ENCODE measurements at places on chromosomes 6 and 20. TPM values are rescaled to one million over a fixed set of nuclear protein-coding genes. Genes with fewer than 3 reads are reported as not detected.

DNA sequence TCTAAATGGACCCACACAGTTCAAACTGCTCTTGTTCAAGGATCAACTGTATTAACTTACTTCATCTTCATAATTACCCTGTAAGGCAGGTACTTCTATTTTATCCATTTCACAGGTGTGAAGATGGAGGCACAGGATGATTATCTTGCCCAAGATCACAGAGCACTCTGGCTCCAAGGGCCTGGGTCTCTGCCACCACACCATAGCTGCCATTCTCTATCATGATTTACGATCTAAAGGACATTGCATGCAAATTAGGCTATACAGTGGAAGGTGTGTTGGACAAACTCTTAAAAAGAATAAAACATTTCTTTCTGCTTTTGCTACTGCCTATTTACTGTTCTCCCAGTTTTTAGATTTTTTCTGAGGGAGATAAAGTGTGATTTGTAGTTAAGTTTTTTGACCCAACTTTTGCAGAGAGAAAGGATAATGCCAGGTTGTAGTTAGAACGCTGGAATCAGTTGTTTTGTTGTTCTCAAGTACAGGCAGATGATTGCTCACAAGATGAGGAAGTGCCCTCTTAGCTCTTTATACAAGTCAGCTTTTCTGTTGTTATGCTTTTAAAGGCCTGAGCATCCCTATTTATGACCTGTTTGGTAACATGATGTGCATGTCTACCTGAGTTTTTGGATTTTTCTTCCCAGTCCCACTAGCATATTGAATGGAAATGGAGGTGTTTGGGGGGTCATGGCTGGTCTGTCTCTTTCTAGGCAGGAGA, 247.9 kb downstream of the ZFAND3 start:
- no peak for DNase-seq

DNA sequence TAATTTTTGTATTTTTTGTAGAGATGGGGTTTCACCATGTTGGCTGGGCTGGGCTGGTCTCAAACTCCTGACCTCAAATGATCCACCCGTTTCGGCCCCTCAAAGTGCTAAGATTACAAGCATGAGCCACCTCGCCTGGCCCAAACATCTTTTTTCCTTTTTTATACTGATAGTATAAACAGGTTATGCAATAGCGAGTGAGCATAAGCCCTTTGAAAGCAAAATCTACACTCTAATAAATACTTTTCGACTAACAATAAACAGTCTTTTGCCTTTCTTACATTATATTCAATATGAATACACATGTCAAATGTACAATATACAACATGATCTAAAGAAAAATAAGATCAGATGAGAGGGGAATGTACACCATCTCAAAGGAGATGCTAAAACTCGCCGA, 38.7 kb downstream of the KIF13A start:
- DNase-seq, result no peak

DNA sequence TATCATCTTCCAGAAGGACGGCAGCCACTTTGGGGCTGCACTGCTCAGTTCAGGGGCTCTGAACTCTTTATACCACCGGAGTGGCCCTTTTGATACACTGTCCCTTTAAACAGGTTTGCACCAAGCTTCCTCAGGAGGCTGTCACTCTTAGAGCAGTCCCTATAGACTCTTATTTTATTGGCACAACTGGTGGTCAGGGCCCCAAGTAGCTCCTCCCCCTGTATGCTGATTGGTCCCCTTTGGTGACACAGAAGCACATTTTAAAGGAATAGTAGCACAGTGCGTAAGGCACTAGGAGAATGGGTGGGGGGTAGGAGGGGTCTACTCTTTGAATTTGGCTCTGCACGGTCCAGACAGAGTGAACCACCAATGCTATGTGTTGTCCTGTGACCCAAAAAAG, 122.6 kb upstream of the MLN start:
- DNase-seq, result no peak

DNA sequence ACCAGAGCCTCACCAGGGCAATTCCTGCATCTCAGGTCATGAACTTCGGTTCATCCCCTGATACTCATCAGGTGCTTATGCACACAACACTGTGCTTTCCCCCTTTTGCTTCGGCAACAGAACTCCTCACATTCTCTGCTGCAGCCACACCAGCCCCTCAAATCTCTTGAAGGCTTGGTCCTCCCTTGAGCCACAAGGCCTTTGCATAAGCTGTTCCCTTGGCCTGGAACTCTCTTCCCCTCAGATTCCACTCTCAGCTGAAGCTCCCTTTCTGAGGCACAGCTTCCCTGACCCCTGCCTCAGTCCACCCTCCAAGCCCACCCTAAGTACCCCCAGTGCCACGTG, 76.4 kb downstream of the NOL4L start:
- no peak for DNase-seq

DNA sequence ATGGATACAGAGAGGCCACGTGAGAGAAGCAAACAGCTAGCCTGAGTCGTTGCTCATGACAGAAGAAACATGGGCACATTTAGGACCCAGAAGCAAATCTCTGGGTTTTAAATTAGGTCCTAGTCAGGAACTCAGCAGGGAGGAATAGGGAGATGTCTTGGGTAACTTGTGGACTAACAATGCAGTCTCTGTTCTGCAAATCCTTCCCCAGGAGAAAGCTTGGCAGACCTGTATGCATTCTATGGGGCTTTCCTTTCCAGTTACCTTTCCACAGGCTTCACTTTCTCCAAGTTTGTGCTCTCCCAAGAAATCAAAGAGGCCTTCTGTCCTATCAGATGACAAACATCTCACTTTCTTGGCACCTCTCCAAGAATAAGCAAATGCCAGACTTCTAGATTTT, 47.2 kb upstream of the PLCB4 start:
- DNase-seq, result no peak

DNA sequence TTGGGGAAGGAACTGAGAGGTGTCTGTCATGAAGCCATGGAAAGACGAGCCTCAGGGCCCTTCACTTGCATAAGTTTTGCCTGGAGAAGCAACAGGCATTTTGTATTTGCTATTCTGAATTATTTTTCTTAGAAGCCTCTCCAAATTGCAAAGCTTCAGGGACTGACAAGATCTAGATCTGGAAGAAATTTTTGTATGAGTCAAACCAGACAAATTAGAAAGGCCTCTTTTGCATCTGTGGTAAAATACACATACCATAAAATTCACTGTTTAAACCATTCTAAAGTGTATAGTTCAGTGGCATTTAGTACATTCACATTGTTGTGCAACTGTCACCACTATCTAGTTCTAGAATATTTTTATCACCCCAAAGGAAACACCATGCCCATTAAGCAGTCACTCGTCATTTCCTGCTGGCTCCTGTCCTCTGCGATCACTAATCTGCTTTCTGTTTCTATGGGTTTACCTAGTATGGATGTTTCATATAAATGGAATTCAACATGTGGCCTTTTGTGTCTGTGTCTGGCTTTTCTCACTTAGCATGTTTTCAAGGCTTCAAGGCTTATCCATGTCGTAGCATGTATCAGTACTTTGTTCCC, 269.1 kb downstream of the PHF3 start:
- DNase-seq, result no peak

GRCh38 chr6:34656378-34657036, 40.1 kb downstream of the ILRUN start:
- peak; percentile 60 for DNase-seq

GRCh38 chr6:106745197-106745770, 115.9 kb downstream of the QRSL1 start:
- no peak for DNase-seq

GRCh38 chr20:32332614-32333013, 25.5 kb upstream of the ASXL1 start:
- DNase-seq, result peak; percentile 16

GRCh38 chr6:69881322-69882151, 15.2 kb downstream of the COL19A1 start:
- no peak for DNase-seq

- no peak for DNase-seq
Measured at GRCh38 chr6:90088009-90088408, 193.7 kb downstream of the GJA10 start.

DNA sequence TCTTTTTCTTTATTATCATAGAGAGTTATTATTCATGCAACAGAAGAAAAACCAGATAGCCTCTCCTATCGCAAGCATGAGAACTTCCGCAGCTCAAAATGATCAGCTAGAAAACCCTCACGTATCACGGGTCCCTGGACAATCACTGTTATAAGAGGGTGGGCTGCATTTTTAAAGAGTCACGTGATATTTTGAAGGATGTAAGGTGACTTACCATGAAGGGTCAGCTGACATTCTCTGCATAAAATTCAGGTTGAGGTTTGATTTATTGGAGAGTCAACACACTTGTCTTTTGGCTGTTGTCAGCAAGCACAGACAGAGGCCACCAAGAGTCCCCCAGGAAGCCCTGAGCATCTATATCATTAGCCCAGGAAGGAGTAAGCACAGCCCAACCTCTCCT, 39.5 kb downstream of the ID4 start:
- no peak for DNase-seq

GRCh38 chr6:2183246-2183645, 62.2 kb downstream of the GMDS start:
- DNase-seq, result no peak

- DNase-seq, result no peak
Measured at GRCh38 chr6:149001422-149001821, 254.6 kb downstream of the UST start.

DNA sequence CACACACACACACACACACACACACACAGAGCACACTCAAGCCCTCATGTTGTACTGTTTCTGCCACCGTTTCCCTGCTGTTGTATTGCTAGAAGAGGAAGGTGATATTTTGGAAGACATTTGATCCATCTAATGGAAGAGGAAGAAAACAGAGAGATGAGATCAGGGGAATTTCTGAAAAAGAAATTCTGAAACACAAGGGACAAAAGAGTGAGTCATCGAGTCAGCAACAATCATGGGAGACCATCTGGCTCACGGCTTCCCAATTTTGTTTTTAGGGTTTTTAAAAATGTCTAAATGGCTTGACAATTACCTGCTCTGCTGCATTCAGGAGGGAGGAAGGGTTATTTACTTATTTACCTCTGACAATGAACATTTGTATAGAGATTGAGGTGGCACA, 22.0 kb downstream of the SOX4 start:
- DNase-seq, result no peak

- DNase-seq, result no peak
Measured at GRCh38 chr20:56755201-56755600, 126.1 kb downstream of the TFAP2C start.

DNA sequence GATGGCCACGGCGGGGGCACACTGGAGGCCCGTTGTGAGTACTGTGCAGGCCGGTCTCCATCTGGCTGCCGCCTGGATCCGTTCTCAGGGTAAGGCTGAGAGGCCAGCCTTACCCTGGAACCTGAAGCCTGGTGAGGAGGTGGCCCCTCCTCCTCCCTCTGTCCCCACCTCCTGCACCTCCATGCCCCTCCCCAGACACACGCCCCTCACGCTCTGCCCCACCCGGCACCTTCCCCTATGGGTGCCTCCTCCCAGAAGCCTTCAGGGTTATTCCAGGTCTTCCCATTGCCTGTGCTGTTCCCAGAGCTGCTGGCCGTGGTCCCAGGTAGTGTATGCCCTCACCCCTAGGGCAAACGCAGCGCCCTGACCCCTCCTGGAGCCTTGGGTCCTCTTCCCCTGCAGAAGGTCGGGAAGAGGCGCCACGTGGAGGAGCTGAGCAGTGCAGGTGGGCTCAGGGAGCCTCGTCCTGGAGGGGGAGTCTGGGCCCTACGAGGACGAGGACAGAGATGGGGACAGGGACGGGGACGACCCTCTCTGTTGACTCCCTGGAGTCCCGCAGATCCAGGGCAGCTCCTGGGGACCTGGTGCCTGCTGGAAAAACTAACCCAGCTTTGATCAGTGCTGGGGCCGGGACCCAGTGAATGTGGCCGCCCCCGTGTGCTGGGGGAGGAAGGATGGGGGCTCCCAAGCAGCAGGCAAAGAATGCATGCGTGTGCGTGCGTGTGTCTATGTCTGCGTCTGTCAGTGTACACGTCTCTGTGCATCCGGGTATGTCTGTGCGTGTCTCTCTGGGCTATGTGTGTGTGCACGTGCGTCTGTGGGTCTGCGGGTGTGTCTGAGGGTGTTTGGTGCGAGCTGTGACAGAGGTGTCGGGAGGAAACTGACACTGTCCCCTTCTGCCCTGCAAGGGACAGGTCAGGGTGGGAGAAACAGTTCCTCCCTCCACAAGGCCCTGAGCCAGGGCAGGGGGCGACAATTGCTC, 8.2 kb upstream of the HRH3 start:
- DNase-seq, result no peak

DNA sequence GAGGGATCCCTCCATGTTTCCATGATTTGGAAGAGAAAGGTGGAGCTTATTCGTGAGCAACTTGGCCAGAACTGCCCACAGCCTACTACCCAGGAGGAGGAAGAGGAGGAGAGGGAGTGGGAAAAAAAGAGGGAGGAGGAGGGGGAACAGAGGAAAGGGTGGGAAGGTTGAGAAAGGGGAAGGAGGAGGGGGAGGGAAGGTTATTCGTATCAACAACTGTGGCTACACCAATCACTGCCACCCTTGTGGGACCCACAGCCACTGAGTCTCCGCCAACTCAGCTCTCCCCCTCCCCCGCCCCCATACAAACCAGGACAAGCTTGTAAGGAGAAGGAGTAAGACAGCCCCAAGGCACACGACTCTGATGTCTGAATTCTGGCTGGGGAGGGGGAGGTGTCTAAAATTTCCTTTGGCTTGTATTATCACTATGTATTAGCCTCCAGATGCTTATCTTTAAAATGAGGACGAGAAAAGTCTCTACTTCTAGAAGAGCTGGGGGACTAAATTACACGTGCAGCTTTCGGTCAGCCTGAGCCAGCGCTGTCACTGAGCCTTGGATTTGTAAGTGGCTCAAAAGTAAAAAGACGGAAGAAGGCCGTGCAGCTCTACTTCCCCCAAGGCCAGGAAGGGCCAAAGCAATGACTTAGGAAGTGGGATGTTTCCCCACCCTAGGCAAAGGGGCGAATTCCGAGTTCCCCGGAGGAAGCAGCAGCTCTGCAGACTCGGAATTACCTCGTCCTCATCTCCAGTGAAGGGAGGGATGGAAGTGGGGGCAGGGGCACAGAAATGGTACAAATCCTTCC, 1.0 kb downstream of the FKBP1A start:
- no peak for DNase-seq

- DNase-seq, result no peak
Measured at GRCh38 chr6:134230087-134230700, 87.7 kb downstream of the SGK1 start.

DNA sequence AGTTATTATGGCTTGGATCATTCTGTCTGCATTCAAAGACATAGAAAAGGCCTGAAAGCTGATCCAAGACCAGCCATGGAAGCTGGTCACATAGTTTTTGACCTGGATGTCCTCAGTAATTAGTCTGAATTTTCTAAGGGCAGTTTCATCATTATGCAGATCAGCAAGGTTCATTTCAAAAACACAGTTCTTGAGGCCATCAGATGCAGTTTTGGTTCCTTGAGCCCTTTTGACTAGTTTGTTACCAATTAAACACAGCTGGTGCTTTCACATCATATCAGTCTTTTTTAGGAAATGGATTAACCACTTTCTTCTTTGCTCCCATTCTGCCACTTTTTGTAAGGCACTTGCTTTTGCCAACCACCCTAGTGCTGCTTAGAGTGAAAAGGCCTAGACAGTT, 129.4 kb downstream of the NCOA3 start:
- DNase-seq, result no peak

- no peak for DNase-seq
Measured at GRCh38 chr20:50133474-50134217, 19.9 kb downstream of the PEDS1 start.

GRCh38 chr6:53309901-53310300, 38.8 kb downstream of the ELOVL5 start:
- no peak for DNase-seq

MATN4 gene
- total RNA-seq, result 3.5 TPM

CST1 gene
- not detected for total RNA-seq

DSN1 gene
- 35.9 TPM for total RNA-seq

KIF6 gene
- 0.46 TPM for total RNA-seq

ANKRD66 gene
- total RNA-seq, result not detected

GINS1 gene
- total RNA-seq, result 22.4 TPM
